NCI-H1105 (cell line): ENCODE measurements at places on chromosomes 12 and 14.

DNA sequence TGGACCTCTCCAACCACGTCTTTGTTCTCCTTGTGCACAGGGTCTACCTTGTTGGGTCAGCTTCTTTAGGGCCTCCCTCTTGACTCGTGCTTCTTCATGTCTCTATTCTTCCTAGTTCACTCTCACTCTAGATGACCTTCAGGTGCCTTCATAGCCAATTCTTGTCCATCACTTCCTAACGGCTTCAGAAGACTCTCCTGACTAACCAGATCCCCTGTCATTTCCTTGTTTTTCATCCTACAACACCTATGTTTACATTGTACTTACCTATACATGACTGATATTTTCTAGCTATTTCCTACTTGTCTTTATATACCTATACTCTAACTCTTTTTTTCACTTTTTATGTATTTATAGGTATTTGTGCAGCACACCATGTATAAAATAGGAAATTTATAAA is 117.1 kb downstream of the RPS6KA5 start:
- DNase-seq = no peak

DNA sequence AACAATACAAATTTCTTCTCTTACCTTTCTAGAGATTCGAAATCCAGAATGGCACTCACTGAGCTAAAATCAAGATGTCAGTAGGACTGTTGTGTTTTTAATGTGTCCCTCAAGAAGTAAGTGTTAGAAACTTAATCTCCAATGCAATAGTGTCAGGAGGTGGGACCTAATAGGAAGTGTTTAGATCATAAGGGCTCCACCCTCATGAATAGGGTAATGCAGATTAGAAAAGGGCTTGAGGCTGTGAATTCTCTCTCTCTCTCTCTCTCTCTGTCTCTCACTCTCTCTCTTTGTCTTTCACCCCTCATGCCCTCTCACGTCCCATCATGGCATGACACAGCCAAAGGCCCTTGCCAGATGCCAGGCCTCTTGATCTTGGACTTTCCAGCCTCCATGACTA is 15.6 kb upstream of the SRGAP1 start:
- no peak for DNase-seq

GRCh38 chr14:24133735-24134134 is 2.3 kb upstream of the PSME1 start:
- no peak for DNase-seq

DNA sequence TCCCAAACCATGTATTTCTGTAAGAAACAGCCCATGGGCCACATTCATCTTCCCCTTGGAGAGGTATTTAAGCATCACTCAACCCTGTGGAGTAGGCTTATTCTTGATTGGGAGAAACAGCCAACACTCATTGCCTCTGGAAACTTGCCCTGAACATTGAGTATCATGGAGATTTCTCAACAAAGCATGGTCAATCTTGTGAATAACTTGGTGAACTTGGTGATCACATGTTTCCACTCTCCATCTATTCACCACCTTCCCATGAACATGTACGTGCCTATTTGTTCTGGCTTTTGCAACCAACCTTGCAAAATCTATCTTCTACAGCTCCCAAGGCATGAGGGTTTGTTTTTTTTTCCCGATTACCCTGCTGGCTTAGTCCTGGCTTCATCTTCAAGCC is 163.2 kb downstream of the PAH start:
- DNase-seq = no peak

DNA sequence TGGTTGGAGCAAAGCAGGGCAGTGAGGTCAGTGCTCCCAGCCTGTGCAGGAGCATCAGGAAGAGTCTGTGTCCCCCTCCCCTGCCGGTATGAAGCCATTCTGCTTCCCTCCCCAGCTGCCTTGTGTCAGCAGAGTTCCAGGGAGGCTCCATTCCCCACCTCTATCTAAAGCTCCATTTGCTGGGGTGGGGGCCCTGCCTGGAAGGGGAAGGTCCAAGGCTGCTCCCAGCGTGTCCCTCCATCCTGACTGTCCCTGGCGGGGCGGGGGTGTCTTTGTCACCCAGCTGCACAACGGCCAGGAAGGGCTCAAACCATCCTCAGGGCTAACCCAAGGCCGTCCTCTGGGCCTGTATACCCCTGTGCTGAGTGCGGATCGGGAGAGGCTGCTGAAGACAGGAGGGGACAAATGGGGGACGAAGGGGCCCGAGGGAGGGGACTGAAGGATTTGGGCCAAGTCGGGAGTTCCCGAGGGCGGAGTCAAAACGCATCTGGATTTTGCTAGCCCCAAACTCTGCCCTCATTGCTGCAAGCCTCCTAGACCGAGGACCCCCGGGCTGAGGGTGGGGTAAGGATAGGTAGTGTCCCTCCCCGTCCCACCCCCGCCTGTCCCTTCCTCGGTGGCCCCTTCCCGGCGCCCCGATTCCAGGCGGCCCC is 748 bp upstream of the ACVRL1 start:
- no peak for DNase-seq

DNA sequence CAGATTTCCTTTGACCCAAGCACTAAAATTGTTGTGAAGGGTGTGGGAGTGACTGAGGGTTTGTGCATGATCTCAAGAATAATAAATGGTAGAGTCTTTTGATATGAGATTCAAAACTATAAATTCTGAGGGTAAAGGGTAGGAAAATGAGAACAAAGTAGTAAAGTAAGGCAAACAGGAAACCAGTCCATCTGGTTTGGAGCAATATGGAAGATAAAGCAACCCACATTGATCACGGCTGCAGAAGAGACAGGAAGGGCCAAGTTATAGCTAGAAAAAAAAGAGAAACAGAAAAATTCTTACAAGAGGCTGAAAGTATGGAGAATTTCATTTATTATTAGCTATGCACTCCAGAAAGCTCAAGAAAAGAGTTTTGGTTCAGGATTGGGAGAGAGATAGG is 4.6 kb upstream of the SLCO1B3 start:
- DNase-seq = no peak

DNA sequence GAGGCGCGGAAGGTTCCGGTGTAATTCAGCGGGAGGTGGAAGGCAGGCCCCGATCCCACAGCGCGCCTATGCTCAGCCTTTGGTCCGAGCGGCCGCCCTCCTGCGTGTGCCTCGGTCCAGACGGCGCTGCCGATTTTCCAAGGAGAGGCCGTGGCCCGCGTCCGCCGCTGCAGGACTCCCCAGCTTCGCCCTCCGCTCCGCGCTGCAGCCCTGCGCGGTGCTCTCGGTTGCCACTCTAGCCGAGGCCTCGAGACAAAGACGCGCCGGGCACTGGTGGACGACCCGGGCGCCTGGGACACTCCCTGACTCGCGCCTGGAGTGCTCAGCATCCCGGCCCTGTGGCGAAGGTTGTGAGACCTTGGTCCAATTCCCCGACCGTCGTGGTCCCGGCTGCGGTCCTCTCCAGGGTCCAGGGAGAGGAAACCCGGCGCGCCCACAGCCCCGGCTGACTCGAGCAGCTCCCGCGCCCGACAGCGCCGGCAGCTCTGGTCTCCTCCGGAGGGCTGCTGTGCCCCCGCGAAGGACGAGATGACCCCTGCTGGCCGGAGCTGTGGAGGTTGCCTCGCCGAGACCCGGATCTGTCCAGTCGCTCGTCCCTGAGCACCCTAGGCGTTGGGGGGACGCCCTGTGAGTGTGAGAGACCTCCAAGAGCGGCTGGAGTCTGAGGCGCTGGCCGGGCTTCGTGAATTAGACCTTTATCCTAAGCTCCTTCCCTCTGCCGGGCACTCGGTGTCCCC is 6.5 kb downstream of the HOXC12 start:
- DNase-seq = no peak

- DNase-seq = no peak
These were observed 34.1 kb upstream of the ITPR2 start for GRCh38 chr12:26867080-26867479.

- DNase-seq = no peak
These were observed 11.2 kb upstream of the GNPNAT1 start for GRCh38 chr14:52802597-52802996.

DNA sequence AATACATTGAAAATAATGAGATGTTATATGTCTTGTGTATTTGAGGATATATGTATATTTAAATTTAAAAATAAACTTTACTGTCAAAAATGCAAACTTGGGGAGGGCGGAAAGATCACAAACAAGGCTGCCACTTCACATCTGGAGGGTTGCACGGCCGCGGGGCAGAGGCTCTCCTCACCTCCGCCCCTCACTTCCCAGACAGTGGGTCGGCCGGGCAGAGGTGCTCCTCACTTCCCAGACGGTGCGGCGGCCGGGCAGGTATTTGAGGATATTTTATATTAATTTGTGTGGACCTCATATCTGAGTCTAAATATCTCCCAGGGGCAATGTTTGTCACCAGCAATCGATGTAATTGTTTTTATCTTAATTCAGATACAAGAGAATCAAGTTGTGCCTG is 3.7 kb upstream of the CLEC6A start:
- DNase-seq = no peak

DNA sequence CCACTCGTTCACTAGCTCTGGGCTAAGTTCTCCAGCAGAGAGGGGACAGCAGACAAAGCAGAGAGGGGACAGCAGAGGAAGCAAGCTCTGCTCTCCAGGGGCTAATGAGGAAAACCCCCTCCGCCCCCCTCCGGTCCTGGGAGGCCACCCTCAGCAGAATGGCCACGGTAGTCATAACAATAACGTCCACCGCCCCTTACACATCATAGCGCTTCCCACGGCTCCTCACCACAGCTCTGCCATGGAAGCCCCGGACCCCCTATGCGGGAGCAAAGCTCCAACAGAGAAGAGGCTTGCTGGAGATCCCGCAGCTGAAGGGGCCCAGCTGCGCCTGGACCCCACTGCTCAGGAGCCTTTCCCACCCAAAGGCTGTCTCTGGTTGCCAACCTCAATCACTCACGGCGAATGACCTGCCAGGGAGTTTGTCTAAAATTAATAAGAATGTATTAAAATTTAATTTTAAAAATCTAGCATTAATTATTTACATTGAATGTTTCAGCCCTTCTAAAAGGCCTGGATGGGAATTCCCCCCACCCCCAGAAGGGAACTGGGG is 17.4 kb downstream of the BEGAIN start:
- no peak for DNase-seq

GRCh38 chr14:68250927-68251768 is 431.6 kb downstream of the RAD51B start:
- DNase-seq = peak; percentile 12

GRCh38 chr14:37711831-37712475 is 116.5 kb downstream of the TTC6 start:
- DNase-seq = no peak

DNA sequence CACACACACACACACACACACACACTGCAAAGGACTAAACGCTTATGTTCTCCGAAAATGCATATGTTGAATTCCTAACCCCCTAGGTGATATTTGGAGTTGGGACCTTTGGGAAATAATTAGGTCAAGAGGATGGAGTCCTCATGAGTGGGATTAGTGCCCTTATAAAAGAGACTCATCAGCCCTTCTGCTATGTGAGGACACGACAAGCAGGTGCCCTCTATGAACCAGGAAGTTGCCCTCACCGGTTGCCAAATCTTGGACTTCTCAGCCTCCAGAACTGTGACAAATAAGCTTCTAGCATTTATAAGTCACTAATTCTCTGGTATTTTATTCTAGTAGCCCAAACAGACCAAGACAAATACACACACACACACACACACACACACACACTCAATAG is 20.7 kb upstream of the TCP11L2 start:
- DNase-seq = no peak

GRCh38 chr14:85224241-85224640 is 305.7 kb upstream of the FLRT2 start:
- no peak for DNase-seq

GRCh38 chr12:98699586-98699985 is 54.5 kb downstream of the APAF1 start:
- no peak for DNase-seq

DNA sequence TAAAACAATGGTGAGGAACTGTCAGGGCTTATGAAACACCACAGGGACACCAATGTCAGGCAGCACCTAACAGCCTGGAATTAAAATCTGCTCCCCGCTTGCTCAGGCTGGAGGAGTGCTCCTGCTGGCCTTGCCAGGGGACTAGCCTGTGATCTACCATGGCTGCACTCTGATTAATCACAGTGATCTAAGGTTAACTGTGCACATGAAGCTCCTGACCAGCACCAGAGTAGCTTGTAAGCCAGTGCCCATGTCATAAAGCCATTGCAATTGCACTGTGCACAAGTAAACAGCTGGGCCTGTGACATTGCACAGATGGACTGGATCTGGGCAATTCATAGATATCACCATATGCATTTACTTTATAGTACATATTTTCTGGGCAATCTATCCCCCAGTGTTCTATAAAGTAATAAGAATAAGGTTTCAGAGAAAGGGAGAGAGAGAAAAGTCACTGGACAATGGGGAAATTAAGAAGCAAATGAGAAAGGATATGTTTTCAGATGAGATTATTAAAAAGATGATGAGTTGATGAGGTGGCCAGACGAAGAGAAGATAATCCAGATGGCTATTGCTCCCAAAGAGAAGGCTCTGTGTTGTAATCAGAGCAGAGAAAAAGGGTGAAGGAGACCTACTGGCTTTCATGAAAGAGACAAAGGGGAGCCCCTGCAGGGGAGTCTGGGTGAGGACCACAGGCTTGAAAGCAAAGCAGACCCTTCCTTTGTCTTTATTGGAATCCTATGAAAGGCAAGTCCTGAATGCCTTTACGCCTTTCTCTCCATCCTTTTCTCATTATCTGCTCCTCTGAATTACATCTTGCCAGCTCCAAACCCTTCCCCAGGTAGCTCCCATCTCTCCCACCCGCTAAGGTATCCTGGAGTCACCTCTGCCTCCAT is 145.8 kb downstream of the SLC38A6 start:
- no peak for DNase-seq

DNA sequence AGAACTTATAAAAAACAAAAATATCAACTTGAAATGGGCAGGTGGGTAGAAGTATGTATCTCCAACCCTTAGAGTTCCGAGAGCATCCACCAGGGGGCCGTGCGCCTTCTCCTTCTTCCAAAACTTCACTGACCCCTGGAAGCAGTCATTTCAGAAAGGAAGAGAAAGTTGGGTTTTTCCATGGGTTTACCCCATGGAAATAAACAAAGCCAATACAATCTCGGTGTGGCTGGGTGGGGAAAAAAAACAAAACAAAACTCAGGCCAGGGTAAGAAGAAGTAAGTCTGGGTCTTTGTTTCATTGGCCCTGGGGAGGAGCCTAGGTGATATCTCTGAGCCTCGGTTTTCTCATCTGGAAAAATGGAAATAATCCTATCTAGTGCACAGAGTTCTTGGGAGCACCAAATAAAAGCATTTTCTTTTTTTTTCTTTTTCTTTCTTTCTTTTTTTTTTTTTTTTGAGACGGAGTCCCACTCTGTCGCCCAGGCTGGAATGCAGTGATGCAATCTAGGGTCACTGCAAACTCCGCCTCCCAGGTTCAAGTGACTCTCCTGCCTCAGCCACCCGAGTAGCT is 33.6 kb upstream of the HNF1A start:
- no peak for DNase-seq
